Stimulated activated CD8-positive, alpha-beta memory T cell treated with anti-CD3 and anti-CD28 coated beads, Interleukin-7, amount 100 ng/mL, for 1 hour (primary cell): ENCODE measurements at places on chromosomes 13 and 19.

GRCh38 chr13:35993686-35994085 lies 137.5 kb downstream of the DCLK1 start:
- no peak for DNase-seq

GRCh38 chr13:44797685-44798084 lies 191.6 kb downstream of the NUFIP1 start:
- DNase-seq: no peak

GRCh38 chr19:7188698-7189629 lies 105.2 kb downstream of the INSR start:
- DNase-seq: no peak

- no peak for DNase-seq
Measured at GRCh38 chr13:110014719-110015118, 228.3 kb upstream of the IRS2 start.

DNA sequence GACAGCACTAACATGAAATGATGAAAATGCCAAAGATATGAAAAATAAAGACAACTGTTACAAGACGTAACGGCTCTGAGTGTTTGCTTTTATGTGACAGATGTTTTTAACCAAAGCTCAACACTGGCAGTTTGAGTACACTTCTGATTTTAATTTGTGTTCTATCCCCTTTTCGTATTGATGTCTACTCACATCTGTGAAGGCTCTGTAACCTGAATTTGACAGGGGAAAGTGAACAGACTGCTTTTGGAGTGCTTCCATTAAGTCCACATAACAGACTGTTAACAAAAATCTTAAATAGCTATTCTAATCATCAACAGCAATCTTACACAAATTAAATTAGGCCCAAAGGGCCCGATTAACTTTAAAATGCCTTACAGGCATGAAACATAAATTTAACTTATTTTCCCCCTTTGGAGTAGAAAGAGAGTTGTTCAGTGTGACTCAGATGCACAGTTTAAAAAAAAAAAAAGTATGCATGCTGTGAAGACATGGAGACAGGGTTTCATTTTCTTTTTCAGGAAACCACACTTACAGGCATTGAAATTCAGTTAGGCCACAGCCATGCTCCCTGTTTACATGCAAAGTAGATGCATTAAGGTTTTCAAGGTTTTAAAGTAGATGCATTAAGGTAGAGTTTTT lies 16.3 kb upstream of the RNASEH2B start:
- no peak for DNase-seq

- DNase-seq: no peak
Measured at GRCh38 chr13:98686270-98686669, 66.2 kb downstream of the SLC15A1 start.

- no peak for DNase-seq
Measured at GRCh38 chr19:43820098-43820883, 6.8 kb upstream of the ZNF283 start.

DNA sequence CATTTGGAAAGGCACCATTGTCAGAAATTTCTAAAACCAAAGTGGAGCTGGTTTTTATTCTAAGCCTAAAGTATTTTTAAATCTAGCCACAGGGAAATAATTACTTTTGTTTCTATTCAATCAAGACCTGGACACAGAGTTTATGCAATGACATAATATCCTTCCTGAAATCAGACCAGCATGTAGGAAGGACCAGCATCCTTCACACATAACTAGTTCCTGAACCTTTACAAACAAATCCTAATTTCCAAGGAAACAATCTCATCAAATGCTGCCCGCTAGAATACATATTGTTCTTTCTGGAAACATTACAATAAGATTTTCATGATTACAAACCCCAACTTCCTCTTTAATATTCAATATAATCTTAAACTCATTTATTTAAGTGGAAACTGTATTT lies 1.5 kb downstream of the STARD13 start:
- no peak for DNase-seq

GRCh38 chr13:43785650-43786471 lies 911 bp downstream of the ENOX1 start:
- no peak for DNase-seq

DNA sequence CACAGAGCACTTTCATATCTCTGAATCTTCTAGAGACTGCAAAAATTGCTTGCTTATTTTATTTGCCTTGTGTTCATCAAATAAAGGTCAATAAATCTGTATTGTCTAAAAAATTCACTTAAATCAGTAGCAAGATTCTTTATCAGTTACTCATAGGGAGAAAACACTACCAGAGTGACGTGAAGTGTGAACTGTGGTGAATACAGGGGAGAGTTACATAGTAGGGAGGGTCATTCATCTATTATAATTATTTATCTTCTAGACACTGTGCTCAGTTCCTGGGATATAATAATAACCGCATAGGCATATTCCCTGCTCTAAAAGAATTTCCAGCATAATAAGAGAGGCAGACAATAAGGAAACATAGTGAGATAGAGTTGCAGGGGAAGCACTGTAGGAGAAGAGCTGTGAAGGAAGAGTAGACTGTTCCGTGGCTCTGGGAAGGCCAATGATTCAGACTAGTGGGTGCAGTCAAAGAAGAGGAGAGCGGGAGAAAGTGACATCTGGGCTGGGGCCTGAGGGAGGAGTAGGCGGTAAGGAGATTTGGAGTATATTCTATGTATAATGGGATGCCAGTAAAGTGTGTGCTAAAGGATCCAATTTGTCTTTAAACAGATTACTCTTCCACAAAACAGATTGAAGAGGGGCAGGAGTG lies 84.0 kb upstream of the TDRD3 start:
- no peak for DNase-seq

- DNase-seq: no peak
Measured at GRCh38 chr13:105050686-105051085, 1484.8 kb downstream of the EFNB2 start.

DNA sequence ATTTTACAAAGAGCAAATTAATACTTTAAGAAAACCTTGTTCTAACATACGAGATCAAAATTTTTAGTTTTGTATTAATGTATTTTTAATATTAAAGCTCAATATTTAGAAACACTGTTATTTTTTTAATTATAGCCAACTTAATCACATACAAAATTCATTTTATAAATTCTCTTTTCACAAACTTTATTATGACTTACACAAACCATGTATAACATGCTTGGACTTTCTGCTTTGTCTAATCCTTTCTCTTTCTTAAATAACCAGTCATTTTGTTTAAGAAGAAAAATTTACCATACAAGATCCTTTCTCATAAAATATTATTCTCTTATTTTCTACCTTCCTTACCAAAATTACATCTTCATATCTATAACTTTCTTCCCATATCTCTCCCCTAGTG lies 62.2 kb downstream of the CYSLTR2 start:
- DNase-seq: no peak

GRCh38 chr13:23599083-23599925 lies 29.1 kb downstream of the TNFRSF19 start:
- no peak for DNase-seq

- DNase-seq: no peak
Measured at GRCh38 chr13:108102771-108103170, 112.6 kb downstream of the LIG4 start.

DNA sequence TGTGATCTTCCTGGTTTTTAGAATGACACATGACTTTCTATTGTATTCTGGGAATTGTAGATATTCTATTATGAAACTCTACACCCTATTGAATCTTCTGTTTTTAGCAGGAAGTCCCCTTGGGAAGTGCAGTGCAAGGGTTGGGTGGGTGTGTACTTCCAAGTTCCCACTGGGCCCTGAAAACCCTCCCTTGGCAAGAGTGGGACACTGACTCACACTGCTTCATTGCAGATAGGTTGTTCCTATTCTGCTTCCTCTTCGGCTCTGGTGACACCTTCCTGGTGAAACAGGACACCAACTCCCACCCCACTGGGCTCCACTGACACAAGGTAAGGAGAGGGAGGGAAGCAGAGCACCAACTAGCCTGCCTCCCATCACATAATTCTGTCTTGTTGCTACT lies 121.8 kb downstream of the KCTD12 start:
- DNase-seq: no peak

- no peak for DNase-seq
Measured at GRCh38 chr13:33537026-33537425, 251.5 kb upstream of the STARD13 start.

GRCh38 chr13:27349458-27349857 lies 75.0 kb upstream of the GTF3A start:
- no peak for DNase-seq

DNA sequence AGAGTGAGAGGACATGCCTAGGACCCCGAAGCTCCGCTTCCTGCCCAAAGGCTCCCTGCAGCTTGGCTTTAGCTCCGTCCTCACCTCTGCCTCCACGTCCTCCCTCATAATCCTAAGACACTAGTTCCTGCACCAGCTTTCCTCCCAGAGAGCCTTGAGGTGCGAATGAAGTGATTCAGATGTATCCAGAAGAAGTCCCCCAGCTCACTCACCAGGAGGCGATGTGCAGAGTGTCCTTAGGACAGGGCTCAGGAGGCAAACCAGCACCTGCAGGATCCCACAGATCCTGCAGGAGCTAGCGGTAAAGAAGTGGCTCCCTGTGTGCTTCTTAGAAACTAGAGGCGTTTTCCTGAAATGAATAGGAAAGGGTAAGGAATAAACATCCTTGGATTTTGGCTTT lies 109.7 kb downstream of the HSPH1 start:
- no peak for DNase-seq

- DNase-seq: no peak
Measured at GRCh38 chr19:30206187-30206586, 166.0 kb upstream of the ZNF536 start.

GRCh38 chr13:48318821-48319511 lies 15.4 kb downstream of the RB1 start:
- DNase-seq: no peak

GRCh38 chr19:8129061-8129618 lies 20.3 kb downstream of the FBN3 start:
- no peak for DNase-seq

- DNase-seq: no peak
Measured at GRCh38 chr19:16160943-16161560, 12.3 kb downstream of the CIB3 start.

DNA sequence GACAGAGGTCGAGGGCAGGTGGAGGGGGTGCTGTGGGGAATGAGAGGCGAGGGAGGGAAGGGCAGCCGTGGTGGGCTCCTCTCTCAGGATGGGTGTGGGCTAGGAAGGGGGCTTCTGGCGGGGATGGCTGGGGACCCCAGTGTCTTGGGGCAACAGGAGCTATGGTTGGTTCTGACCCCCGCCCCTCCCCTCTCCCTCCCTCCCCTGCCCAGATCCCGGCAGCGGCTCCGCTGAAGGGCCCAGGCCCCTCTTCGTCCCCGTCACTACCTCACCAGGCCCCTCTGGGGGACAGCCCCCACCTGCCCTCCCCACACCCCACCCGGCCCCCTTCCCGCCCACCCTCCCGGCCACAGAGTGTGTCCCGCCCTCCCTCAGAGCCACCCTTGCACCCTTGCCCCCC lies 19.3 kb upstream of the EHD2 start:
- no peak for DNase-seq

DNA sequence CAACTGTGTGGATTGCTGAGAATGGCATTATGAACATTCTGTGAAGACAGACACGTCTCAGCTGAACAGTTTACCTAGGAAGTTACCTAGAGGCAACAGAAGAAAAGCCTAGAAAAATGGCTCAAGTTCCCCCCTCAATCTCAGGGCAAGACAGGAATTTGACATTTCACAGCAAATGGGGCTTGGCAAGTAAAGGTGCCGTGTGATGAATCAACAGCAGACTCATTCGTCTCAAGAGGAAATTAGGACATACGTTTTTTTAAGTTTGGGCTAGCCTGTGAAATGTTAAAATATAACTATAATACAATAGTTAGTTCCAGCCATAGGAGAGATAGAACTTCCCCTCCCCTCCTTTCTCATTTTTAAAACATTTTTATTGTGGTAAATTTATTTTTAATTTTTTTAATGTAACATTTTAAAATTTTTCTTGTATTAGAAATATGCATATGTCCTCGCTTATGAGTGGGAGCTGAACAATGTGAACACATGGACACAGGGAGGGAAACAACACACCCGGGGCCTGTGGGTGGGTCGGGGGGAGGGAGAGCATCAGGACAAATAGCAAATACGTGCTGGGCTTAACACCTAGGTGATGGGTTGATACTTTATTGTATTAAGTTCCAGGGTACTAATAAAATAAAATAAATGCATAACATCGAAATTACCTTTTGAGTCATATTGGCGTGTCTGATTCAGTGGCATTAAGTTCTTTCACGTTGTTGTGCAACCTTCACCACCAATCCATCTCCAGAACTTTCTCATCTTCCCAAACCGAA lies 116.0 kb downstream of the COL4A2 start:
- DNase-seq: no peak

DNA sequence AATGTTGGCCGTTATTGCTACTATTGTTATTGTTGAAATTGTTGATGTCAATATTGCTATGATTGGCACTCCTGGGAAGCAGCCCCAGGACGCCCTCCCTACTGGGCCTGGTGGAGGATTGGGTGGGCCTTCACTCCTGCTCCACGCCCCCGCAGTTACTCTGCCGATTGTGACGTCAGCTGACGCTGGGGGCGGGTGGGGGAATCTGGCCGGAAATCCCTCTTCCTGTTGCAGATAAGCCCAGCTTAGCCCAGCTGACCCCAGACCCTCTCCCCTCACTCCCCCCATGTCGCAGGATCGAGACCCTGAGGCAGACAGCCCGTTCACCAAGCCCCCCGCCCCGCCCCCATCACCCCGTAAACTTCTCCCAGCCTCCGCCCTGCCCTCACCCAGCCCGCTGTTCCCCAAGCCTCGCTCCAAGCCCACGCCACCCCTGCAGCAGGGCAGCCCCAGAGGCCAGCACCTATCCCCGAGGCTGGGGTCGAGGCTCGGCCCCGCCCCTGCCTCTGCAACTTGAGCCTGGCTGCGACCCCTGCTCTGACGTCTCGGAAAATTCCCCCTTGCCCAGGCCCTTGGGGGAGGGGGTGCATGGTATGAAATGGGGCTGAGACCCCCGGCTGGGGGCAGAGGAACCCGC lies at the start of gene ETV2:
TSS of gene ETV2 (plus strand) at position 231 of the 637 bp plus-strand sequence. CDS start 716 bp downstream, outside the sequence.
- DNase-seq: no peak

DNA sequence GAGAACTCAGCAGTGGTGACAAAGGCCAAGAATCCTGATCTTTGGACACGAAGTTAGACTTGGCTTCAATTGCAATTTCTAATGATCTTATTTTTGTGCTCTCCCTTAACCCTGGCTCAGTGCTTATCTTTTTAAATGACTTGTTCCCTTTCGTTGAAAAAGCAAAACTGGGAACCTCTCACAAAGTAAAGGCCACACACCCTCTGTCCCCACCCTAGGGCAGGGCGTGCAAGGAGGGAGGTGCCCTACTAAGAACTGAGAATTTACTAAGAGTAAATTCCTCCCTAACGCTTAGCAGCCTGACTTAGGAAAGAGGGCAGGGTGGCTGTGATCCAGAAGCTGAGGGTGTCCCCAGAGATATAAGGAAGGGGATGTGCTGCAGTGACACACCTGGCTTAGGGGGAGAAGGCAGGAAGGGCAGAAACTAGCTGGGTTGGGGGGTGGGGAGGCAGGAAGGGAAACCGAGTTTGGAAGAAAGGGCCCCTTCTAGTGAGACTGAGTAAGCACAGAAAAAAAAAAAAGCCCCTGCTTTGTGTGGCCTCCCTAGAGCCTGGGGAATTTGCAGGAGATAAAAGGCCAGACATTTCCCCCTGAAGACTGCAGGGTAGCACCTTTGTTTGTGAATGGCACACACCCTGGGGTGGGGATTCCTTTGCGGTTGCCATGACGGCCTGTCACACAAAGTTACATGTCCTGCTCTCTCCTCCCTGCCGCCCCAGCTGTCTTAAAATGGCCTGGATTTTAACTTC lies 435.1 kb downstream of the EFNB2 start:
- DNase-seq: no peak

GRCh38 chr19:17654993-17655392 lies 33.2 kb downstream of the UNC13A start:
- DNase-seq: no peak

GRCh38 chr13:74367193-74367592 lies 233.0 kb upstream of the KLF12 start:
- no peak for DNase-seq
